Stimulated activated CD4-positive, alpha-beta T cell treated with anti-CD3 and anti-CD28 coated beads, Interleukin-15, amount 100 ng/mL, for 48 hours (primary cell): ENCODE measurements at places on chromosomes 16 and 17.

GRCh38 chr17:20998571-20999043 lies 44.2 kb downstream of the USP22 start:
- no peak for DNase-seq

GRCh38 chr16:87541872-87542234 lies 49.0 kb upstream of the ZCCHC14 start:
- no peak for DNase-seq

- DNase-seq, result no peak
Observed at GRCh38 chr16:2223942-2224486, 623 bp downstream of the E4F1 start.

DNA sequence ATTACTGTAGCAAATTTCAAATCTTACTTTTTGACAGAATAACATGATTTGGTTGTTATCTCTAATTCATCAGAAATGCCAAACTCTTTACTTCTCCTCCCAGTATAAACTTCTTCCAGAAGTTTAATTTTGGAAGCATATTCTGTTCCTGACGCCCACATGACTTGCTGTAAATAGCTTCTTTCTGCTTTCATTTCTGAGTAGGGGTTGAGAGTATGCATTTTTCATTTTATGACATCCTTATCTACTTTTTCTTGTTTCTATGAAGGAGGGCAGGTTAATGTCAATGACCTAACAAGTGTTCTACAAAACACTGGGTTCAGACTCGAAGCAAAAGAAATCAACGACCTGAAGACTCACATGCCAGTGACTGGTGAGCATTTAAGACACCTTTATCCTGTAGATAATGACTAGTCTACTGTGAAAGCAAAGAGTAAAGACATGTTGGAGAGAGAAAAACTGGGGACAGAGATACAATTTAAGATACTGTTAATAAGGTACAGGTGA lies 36.5 kb upstream of the EFCAB3 start:
- no peak for DNase-seq

DNA sequence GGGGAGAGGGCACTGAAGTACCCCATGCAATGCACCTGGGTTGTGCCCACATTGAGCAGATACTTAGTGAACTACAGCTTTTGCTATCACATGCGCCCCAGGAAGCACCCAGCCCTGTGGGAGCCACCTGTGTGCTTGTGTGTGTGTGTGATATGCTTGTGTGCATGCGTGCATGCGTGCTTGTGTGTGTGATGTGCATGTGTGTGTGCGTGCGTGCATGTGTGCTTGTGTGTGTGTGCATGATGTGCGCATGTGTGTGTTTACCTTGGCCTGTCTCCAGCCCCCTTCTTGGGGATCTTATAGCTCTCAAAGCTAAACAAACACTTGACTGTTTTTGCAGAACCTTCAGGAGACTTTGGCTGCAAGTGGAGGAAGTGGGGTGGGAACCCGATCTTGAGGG lies 841 bp downstream of the C16orf89 start:
- DNase-seq, result no peak

GRCh38 chr16:22692034-22692433 lies 121.9 kb upstream of the HS3ST2 start:
- DNase-seq, result no peak

DNA sequence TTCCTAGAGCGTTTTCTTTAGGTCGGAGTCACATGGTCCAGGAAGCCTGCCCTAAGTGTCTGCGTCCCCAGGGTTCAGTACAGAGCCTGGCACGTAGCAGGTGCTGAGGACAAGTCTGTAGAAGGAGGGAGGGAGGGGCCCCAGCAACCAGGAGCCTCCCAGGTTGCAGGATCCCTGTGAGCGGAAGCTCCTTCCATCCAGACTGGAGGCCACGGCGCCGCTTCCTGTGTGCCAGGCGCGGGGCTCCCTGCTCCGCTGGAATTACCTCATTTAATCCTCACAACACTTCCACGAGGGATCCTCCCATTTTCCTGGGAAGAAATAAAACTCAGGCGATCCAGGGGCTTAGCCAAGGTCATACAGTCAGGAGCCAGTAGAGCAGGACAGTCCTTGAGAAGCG lies 22.1 kb downstream of the TRARG1 start:
- DNase-seq, result no peak

DNA sequence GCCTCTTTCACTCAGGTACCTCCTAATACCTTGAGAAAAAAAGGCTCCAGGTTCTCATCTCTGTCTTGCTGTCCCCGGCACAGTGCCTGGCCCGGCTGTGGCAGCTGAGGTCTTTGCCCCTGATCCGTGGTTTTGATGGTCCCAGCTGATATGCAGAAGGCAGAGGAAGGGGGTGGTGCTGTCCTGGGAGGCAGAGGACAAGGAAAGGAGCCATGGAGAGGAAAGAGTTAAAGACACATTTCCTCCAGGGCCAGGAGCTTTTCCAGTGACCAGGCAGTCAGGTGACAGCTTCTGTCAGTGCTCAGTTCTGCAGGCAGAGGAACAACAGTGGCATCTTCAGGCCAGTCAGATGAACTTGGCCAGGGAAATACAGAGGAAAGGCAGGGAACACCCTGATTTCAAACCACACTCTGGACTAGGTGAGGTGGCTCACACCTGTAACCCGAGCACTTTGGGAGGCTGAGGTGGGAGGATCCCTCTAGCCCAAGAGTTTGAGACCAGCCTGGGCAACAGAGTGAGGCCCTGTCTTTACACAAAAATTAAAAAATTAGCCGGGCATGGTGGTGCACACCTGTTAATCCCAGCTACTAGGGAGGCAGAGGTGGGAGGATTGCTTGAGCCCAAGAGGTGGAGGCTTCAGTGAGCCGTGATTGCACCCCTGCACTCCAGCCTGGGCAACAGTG lies 3.3 kb upstream of the COG1 start:
- DNase-seq, result no peak

- no peak for DNase-seq
Observed at GRCh38 chr16:55411231-55411630, 67.8 kb upstream of the MMP2 start.

DNA sequence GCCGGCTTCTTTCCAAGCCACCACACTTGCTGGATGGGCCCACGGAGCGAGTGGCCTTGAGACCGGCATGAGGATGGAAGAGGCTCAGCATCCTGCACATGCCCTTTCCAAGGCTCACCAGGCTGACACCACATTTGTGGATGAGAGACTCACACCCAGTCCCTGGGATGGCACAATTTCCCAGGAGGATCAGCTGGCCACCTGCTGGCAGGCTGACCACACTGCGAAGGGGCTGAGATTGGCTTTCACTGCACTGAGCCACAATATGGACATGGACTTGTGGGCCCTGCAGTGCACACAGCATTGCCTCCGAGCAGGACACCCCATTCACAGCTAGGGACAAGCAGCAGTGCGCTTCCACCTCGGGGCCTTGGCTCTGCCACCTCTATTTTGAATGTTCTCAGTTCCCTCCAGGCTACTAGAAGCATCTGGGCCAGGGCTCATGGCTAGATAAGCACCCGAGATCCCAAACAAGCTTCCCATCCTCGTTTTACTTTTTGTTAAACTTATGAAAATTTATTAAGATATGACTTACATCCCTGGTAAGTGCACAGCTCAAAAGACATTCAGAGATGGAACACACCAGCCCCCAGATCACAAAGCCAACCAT lies 25.3 kb upstream of the KSR1 start:
- DNase-seq, result no peak

DNA sequence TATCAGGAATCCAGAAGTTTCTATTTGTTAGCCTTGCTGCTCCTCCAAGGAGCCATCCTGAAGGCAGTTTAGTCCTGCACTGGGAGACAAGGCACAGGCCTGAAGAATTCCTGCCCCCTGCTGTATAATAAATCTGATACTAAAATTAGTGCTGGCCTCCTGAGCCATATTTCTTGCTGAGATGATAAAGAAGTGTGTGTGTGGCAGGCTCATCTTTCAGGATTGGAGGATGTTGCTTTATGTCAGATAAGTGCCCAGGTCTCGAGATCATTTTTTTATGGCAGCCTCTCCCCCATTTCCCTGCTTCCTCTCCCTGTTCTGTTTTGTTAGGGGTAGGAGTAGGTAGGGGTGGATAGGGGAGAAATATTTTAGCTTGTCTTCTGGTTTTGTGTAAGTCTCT lies 26.0 kb downstream of the MSI2 start:
- no peak for DNase-seq

DNA sequence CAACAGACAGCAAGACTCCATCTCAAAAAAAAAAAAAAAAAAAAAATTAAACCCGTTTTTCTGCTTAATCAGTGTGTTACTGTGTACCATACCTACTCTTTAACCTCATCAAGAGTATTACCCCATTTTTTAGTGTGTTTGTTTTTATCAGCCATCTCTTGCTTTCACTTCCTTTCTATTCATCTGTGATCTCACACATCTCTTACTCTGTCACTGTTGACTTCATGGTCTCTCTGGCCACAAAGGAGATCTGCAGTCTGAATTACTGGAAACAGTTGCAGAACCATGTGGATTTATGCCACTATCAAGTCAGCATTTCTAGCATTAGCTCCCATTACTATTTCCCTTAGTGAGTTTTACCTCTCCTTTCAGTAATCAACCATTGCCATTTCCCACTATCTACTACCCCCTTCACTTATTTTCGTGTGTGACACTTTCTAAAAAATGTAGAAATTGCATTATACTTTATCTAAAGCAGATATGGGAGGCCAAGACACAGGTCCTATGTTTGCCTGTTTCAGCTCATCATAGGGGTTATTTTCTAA lies 20.1 kb downstream of the NDEL1 start:
- no peak for DNase-seq

GRCh38 chr17:61627658-61628057 lies 36.6 kb upstream of the NACA2 start:
- DNase-seq, result no peak
